ENCODE measurements at places on chromosomes 3 and 15.

DNA sequence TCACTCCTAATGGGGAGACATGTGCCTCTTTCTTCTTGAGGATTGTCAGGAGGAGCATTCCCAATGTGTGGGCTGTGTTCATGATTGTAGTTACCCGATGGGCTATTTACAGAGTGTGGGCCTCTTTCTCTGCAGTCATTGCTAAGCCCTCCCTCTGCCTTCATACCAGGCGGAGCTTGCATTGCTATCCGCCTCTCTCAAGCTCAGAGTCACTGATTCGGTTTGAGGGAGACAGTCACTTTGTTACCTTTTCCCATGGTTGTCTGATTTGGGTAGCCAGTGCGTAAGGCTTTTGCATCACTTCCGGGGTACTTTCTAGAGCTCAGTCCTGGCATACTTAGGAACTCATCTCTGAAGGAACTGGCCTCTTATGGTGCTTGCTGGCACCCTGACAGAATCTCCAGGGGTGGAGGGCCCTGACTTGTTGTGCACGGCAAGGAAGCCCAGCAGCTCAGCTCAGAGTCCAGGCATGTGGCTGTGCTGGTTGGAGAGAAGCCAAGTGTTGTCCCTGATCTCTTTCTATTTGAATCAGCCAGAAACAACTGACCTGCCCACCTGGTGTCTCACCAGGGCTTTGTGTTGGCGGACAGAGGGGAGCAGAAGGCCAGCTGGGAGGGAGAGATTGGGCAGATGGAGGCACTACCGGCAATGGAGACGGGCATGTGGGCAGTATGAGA lies 79.8 kb downstream of the EPHB1 start:
- no peak for DNase-seq

DNA sequence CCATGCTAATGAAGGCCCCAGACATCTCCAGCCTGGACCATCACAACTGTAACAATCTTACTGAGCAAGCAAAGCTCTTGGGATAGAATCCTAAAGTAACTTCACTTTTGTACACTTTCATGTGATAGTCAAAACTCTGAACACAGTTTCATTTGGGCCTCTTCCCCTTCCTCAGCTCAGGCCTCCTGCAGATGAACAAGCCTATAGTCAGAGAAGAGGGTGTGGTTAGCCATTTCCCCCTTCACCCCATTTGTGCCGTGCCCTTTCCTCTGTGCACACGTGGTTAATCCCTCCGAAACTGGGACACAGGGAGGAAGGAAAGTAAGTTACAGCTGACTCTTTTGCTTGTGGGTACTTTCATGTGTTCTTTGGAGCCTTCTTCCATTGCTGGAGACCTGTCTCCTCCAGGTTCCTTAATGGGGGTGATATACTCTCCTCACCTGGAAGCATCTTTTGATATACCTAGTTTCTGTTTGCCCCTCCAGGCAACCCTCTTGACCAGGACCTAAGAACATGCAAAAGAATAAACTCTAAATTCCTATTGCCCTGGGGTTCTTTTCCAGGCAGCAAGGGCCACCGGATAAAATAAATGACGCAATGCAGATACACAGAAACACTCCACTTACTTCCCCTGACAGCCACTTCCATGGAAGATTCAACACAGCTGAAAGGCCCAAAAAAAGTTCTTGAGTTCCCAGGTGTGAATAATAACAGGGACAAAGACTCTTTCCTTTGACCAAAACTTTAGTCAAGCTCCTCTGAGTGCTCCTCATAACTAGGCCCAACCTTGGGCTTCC lies 29.6 kb upstream of the CSTA start:
- DNase-seq = no peak

GRCh38 chr3:121914081-121914998 lies 20.1 kb downstream of the SLC15A2 start:
- no peak for DNase-seq

- DNase-seq = no peak
These were observed 440.3 kb upstream of the DPH6 start for GRCh38 chr15:35986191-35986721.

DNA sequence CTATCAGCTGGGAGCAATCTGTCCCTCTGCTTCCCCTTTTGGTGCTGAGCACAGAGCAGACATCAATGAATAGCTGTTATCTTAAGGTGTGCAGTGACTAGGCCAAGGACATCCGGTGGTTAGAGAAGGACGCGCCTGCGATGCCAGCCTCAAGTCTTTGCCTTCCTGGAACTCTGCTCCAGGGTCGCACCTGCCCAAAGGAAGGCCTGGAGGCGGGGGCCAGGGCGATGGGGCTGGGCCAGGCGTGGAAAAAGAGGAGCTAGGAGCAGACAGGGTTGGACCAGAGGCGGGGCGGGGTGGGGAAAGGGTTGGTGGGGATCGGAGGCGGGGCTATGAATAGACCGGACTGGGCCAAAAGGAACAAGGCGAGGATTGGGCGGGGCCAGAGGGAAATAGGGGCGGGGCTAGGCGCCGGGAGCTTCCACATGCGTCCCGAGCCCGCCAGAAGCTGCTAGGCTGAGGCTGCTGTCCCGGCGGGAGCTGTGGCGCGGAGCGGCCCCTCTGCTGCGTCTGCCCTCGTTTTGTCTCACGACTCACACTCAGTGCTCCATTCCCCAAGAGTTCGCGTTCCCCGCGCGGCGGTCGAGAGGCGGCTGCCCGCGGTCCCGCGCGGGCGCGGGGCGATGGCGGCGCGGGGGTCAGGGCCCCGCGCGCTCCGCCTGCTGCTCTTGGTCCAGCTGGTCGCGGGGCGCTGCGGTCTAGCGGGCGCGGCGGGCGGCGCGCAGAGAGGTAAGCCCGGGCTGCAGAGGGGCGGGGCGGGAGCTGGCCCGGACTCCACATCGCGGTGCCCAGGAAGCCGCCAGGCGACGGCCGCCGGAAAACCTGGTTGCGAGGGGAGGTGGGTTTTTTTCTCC lies at the start of gene CHRNA5:
Gene CHRNA5 (plus strand): TSS at position 424 of the 854 bp plus-strand sequence. CDS start 200 bp downstream, at position 624.
- DNase-seq = peak; percentile 61

GRCh38 chr3:13332158-13332557 lies 88.0 kb downstream of the NUP210 start:
- peak; percentile 75 for DNase-seq

- no peak for DNase-seq
These were observed 28.6 kb upstream of the UTS2B start for GRCh38 chr3:191358929-191359328.

GRCh38 chr15:69852916-69853315 lies 244.8 kb downstream of the TLE3 start:
- no peak for DNase-seq

- no peak for DNase-seq
These were observed 34.9 kb downstream of the DCLK3 start for GRCh38 chr3:36729204-36730056.

GRCh38 chr3:196932600-196932999 lies 9.7 kb downstream of the NCBP2 start:
- DNase-seq = no peak

GRCh38 chr3:105848821-105849220 lies 20.0 kb downstream of the CBLB start:
- no peak for DNase-seq
